ENCODE measurements at places on chromosomes 7 and 10.

- DNase-seq, result no peak
Measured at GRCh38 chr10:97651773-97652172, 11.3 kb downstream of the PI4K2A start.

- no peak for DNase-seq
Measured at GRCh38 chr10:55852900-55853299, 508.2 kb downstream of the ZWINT start.

DNA sequence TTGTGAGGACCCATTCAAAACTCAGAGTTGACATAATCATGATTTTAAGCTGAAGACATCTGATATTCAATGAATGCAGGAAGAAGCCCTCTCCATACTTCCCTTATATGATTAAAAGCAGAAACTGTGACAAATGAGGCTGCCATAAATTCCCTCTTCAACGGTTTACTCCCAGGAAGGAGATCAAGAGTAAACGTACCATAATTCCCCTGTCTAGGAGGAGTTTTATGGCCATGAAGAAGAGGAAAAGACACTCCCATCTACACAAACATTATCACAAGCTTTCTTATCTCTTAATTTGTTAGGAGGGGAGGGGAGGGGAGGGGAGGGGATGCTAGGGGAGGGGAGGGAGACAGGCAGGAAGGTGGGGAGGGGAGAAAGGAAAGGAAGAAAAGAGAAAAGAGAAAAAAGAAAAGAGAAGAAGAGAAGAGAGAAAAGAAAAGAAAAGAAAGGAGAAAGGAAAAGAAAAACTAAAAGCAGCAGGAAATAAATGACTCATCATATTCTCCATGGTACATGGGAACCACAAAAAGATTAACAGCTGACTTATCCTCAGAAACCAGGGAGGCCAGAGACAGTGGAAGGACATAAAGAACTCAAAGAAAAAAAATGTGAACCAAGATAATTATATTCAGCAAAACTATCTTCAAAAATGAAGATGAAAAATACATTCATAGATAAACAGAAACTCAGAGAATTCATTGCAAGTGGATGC is 121.6 kb downstream of the ALOX5 start:
- no peak for DNase-seq

DNA sequence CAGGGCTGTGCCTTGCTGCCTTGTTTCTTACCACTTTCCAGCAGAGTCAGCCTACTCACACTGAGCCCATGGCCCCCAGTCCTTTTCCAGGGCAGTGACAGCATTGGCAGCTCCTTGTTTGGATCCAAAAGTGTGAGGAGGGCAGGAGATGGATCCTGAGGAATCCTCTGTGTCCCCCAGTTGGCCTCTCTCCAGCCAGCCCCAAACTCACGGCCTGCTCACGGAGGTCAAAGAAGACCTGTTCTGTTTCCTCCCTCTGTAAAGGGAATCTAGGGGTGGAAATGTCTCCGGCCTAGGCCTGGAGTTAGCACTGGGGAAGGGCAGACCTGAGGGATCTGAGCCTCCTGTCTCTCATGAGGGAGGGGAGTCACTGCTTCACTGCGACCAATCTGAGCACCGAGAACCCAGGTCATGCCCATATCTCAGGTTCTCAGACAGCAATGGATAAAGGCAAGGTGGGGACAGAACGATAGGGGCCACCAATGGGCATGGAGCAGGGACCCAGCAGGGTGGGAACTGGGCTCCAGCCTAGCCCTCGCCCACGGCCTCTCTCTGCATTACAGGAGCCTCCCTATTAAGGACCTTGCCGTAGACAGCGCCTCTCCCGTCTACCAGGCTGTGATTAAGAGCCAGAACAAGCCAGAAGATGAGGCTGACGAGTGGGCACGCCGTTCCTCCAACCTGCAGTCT is 23.2 kb downstream of the LDB3 start:
- no peak for DNase-seq

- no peak for DNase-seq
Measured at GRCh38 chr7:101736084-101736483, 81.3 kb upstream of the CUX1 start.

GRCh38 chr10:119782981-119783664 is 57.3 kb downstream of the INPP5F start:
- DNase-seq, result no peak

- no peak for DNase-seq
Measured at GRCh38 chr7:5567790-5568189, 144.2 kb upstream of the TNRC18 start.

- DNase-seq, result no peak
Measured at GRCh38 chr10:43053825-43054224, 23.0 kb upstream of the RET start.

DNA sequence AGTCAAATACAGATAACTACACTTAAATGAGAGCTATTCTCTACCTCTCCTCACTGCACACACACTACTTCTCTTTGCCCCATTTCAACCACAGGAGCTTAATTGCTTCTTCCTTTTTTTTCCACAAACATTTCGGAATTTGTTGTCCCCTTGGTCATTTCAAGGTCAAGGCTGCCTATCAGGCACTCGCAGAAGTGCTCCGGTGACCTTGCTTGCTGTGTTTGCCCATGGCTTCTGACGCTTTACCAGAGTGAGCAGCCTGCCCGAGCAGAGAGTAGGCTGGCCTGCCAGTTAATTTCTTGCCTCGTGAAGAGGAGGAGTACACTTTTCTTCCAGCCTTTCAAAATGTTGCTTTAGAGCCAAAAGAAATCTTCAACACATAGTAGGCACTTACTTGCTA is 297.1 kb upstream of the LRGUK start:
- no peak for DNase-seq

DNA sequence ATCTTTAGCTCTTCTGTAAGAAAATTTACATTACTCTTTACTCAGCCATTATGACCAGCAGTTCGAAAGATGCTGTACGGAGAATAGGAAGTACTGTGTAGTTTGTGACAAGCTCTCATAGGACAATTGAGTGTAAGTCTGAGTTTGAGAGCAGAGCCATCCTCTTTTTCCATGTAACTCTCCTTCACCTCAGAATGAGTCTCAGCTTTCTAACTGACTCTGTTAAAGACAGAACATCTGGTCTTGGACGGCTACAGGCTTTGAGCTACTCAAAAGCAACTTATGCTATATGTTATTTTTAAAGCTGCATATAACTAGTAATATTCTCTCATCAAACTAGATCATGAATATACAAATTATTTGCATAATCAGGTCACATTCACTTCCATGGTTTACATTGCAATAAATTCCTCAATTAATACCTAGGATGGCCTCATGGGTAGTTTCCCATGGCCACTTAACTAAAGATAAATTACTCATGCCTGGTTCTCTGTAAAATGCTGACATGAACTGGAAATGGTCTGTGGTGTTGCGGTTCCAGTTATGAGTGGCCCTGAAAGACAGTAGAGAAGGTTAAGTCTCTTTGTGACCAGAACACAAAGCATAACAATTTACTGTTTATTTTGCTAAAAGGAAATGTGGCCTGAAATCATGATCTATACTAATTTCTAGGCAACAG is 358.7 kb downstream of the PHF14 start:
- no peak for DNase-seq

- no peak for DNase-seq
Measured at GRCh38 chr10:1058017-1058416, 1.8 kb downstream of the WDR37 start.

GRCh38 chr10:117424171-117424570 is 48.9 kb upstream of the PDZD8 start:
- no peak for DNase-seq

GRCh38 chr10:92323079-92323478 is 32.1 kb downstream of the MARCHF5 start:
- no peak for DNase-seq

DNA sequence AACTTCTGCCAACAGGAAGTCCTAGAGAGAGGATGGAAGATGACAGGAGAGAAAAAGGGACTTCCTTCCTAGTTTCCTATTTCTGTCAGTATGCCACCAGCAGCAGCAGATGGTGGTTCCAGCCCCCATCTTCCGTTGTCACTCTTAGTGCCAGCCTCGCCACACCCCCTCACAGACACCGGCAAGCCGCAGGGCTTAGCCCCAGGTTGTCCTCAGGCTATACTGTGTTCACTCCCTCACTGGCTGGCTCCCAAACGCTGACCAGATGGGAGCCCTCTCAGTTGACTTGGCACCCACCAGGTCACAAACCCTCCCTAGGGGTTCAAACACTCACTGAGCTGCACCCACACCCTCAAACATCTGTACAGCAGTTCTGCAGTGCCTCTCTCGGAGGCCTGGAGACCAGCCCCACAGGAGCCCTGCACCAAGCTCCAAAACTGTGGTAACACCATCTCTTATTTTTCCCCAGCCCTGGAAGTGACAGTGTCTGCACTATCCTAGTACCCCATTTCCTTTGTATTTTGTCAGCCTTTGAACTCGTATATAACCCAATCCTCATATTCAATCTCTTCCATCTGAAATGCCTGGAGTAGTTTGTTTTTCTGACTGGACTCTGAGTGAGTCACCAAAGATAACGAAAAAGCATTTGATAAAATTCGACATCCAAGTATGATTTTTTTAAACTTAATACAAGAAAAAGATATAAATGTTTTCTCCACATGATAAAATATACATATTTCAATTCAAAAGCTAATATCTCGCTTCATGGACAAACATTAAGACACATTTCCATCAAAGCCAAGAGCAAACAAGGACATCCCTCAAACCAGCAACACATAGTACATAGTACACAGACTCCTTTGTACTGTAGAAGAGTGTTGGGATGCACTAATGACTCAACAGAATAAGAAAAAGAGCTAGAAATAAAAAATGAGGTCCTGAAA is 34.5 kb downstream of the SMURF1 start:
- DNase-seq, result no peak

DNA sequence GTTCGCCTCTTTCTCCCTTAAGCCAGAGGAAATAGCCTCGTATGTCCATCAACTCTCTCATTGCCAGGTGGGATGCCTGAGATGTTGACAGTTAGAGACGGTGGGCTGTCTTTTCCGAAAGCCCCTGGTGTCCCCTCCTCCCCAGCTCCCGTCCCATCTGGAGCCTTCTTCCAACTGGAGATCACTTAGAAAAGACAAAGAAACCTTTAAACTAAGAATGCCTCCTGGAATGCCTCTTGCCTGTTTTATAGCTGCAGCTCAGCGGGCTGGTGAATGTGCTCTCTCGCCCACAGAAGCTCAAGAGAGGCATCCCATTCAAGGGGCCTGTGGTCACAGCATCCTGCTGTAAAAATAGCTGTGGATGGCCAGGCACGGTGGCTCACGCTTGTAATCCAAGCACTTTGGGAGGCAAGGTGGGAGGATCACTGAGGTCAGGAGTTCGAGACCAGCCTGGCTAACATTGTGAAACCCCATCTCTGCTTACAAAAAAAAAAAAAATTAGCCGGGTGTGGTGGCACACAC is 5.2 kb upstream of the MYL10 start:
- DNase-seq, result no peak

GRCh38 chr10:23543691-23544380 is 105.0 kb downstream of the OTUD1 start:
- no peak for DNase-seq

GRCh38 chr10:49373361-49373760 is 22.5 kb downstream of the DRGX start:
- no peak for DNase-seq

- no peak for DNase-seq
Measured at GRCh38 chr10:122485670-122486069, 24.3 kb downstream of the HTRA1 start.

DNA sequence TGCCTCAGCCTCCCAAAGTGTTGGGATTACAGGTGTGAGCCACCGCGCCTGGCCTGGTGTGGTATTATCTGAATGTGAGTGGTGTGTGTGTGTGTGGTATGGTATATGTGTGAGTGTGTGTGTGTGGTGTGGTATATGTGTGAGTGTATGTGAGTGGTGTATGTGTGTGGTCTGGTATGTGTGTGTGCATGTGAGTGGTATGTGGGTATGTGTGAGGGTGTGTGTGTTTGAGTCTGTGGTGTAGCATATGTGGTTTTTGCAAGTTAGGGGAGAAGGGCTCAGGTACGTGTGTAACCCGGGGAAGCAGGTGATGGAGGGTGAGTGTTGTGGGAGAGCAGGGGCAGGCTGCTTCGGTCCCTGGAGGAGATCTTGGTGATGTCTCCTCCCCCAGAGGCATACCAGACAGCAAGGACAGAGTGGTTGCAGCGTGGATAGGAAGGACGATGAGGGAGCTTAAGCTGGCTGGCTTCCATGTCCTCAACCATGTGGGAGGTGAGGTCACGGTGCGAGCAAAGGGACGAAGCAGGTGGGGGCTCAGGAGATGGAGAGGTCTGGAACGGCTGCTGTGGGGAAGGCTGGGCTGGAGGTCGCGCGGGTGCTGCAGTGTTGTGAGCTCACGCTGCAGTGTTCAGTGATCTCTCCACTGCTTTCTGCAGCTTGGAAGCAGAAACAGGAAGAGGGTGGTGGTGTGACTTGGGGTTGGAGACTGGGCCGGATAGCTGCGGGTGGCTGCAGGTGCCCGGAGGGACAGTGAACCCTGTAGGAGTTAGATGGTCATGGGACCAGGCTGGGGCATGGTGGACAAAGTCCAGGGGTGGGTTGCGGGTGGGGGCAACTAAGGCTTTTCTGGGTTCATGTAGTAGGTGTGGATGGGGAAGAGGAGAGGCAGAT is 5.0 kb downstream of the ZYX start:
- DNase-seq, result no peak

DNA sequence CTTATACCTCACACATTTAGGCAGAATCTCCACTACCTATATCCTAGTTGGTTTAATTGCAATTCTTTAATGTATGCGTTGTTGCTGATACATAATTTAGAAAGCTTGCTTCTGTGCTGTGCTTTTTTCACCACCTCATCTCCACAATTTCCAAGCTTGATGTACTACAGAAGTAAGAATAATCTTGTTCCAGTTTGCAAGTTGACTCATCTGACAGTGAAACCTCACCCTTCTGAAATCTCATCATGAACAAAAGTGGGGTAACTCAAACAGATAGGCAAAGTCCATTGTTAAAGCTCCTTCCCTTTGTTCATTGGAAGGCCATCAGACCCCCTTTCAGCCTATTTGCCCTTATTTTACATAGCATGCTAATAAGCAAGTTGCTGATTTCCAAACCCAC is 13.6 kb downstream of the EIF4EBP2 start:
- DNase-seq, result no peak

Measured in retina (tissue), 1 donor.